ENCODE measurements at places on chromosomes 12 and 14. TPM values are rescaled to one million over a fixed set of nuclear protein-coding genes. Genes with fewer than 3 reads are reported as not detected.

Gene LTB4R2
- total RNA-seq: 41.5 TPM

Gene MYF5
- not detected for total RNA-seq

Gene NEMF
- 160 TPM for total RNA-seq

Gene CRADD
- 18.3 TPM for total RNA-seq

Gene GALNT6
- total RNA-seq: 9.1 TPM

Gene ANKLE2
- 47.9 TPM for total RNA-seq

DNA sequence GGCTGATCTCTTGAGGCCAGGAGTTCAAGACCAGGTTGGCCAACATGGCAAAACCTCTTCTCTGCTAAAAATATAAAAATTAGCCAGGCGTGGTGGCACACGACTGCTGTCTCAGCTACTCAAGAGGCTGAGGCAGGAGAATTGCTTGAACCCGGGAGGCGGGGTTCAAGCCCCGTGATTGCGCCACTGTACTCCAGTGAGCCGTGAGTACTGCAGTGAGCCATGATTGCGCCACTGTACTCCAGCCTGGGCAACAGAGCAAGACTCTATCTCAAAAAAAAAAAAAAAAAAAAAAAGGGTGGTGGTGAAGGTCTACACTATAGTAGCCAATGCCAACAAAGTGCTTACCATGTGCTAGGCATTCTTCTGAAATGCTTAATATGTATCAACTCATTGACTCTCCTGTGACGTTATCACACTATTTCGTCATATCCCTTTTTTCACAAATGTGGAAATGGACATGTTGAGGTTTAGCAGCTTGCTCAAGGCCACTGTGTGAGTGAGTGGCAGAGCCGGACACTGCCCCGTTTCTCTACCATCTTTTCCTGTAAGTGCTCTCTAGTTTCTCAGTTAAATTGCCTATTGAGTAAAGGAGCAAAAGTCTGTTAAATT lies 59.6 kb downstream of the GNS start:
- DNase-seq: no peak

DNA sequence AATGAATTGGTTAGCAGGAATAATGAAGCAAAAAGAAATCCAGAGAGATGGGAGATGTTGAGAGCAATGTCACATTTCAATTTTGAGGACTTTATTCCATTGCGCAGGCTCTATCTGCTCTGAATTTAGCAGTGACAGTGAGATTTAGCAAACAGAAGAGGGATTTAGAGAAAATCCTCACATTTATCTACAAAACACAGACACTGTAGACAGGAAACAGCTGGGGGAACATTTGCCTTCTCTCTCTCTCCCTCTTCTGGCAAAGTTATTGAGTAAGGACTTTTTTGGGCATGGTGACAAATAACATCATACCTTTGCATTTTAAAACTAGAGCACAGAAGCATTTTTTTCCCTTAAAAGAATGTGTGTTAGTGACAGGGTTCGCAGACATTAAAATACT lies at the start of gene IGF1:
IGF1 (minus strand) TSS at position 158 of the 400 bp plus-strand sequence. CDS start 182 bp downstream, outside the sequence.
- no peak for DNase-seq

DNA sequence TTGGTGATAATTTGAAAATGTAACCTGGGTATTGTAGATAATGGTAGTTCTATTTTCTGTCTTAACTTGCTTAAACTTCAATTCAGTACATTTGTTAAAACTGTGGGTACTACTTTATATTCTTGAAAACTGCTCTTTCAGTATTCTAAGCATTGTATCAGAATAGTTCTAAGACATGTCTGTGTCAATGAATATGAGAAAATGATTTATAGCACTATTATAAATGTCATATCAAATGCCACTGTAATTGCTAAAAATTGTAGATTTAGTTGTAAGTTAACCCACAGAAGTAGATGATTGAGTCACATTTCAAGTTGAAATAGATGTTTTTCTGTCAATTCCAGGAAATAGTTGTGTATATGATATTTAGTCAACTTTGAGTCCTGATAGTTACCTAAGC lies 2.4 kb downstream of the NAA30 start:
- no peak for DNase-seq

DNA sequence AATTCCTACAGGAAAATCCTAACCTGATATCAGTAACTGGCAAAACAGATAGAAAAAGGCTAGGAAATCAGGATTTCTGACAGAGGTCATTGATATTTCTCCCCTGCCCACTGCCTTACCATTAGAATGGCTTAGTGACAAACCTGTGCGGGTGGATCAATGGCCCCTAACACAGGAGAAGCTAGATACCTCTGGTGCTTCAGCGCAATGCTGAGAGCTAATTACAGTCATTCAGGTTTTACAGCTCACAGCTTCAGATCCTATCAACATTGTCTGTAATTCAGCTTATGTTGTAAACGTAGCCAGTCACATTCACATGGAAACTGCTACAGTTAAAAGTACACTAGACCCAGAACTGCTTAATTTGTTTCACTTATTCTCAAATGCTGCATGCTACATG lies 17.4 kb upstream of the SLC10A1 start:
- no peak for DNase-seq

DNA sequence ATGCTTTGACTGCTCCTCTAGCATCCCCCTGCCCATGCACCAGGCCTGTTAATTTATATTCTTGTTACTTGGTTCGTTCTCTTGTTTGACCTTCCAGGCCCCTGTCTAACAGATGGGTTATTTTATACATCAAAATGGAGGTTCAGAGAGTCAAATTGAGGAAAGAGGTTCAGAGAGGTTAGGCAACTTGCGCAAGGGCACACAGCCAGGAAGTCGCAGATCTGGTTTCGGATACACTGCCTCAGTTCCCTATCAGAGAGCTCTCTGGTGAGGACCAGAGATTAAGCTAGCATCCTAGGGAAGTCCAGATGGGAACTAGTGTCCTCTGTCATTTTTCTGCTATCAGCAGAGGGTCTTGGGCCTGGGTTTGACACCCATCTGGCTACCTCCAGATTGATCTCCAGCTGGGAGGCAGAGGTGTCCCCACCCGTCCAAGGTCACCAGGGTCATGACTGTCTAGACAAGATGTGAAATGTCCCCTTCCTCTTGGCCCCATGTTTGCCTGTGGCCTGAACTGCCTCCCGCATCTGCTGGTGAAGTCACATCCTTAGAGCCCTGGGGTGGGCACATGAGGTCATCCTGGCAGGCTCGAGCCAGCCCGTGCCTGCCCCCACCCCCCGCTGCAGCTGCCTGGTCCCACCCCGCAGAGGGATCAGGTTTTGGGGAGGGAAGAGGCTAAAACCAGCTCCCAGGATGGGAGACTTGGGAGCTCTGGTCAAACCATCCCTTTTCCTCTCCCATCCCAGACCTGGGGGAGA lies 84.3 kb upstream of the NCOR2 start:
- DNase-seq: no peak

- no peak for DNase-seq
These were observed 223.2 kb upstream of the RTL1 start for GRCh38 chr14:101126731-101127130.

DNA sequence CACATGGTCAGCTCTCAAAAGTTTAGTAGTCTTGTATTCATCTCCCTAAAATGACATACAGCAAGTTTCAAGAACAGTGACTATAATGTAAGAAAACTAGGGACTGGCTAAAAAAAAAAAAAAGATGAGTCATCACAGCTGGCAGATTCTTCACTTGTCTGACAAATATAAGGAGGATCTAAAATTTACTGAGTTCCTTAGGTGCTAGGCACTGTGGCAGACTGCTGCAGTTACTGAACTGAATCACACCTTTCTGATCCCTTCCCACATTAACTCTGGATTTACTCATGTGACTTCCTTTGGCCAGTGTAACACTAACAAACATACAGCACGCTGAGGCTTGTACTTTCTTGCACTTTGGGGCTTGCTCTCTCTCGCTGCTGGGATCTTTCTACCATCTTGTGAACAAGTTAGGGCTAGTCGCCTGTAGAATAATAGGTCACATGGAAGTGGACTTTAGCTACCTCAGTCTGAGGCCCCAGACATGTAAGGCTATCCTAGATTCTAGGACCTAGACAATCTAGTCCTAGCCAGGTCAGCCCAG lies 32.1 kb downstream of the BAZ1A start:
- DNase-seq: no peak
